Neural crest cell (in vitro differentiated cells): ENCODE measurements at places on chromosomes 2 and 18. TPM values are rescaled to one million over a fixed set of nuclear protein-coding genes. Genes with fewer than 3 reads are reported as not detected.

Gene ACVR1C
- total RNA-seq: 0.09 and 0.26 TPM in 2 replicates

DNA sequence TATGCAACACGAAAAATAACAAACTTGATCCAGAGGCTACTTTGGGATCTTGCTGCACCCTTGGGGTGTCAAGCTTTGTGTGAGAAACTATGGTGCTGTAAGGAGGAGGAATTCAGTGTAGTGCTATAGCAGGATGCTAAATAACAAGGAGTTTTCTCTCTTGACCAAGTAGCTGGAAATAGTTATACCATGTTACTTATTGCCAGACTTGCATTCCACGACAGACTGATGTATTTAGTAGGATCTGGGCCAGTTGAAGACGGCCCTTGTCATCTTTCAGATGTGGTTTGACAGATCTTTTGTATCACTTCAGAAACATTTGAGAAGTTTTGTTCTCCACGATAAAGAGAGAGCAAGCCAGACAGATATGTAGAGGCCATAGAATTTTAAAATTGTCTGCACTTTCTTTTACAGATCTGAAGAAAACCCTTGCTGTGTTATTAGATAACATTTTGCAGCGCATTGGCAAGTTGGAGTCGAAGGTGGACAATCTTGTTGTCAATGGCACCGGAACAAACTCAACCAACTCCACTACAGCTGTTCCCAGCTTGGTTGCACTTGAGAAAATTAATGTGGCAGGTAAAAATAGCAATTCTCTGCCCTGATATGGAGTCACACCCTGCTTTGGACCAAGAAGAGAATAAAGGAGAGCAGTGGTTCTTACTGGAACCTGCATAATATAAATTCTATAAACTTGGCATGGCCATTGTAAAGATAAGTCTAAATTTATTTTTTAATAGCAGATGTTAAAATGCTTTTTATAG lies 16.3 kb downstream of the MGAT5 start:
- no peak for DNase-seq

Gene PPP1R1C
- 1.7 and 2.2 TPM in 2 replicates for total RNA-seq

DNA sequence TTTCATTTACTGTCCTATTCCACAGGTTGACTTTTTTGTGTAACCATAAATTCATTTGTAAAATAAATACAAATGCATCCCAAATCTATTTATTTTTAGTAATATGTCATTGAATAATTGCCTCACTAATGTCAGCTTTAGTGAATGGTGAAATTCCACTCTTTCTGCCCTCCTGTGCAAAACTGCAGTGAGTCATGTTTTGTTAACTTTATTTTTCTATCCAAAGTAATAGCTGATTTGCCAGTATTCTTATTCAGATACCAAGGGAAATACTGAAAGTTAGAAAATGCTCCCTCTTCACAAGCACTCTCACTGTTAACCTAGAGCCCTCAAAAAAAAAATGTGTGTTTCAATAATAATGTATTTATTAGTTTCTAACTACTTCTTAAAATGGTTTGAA lies 322.8 kb downstream of the RIT2 start:
- no peak for DNase-seq

DNA sequence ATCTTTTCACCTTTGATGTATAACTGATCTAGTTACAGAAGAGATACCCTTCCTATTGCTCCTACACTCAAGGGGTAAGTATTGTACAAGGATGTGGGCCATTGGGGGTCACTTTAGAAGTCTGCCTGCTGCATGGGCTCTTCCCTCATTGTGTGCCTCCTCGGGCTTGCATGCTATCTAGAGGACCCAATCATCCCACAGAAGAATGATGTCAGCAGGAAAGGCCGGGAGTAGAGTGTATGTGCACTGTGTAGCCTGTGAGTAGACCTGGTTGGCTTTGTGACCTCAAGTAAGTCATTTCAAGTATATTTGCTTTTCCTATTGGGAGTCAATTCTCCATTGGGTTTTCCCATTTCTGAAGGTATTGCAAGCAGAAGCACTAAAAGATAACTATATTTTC lies 129.5 kb upstream of the TRIB2 start:
- no peak for DNase-seq

- no peak for DNase-seq
Observed at GRCh38 chr2:13110825-13111224, 394.1 kb downstream of the TRIB2 start.

DNA sequence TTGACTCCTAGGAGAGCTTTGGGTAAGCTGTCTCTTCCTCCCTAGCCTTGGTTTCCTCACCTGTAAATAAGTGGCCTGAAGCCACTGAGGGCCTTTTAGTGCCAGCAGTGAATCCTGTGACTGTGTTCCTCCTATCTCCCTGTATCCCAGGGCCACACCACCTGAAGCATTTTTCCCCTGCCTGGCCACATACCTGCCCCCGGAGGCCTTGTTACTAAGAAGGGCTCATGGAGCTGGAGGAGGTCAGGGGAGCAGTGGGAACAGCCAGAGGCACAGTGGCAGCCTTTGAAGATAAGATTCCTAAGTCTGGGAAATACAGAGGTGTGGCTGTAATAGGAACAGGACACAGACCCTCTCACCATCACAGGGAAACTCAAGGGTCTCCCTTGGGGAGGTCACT lies 162.4 kb downstream of the SMAD7 start:
- no peak for DNase-seq

DNA sequence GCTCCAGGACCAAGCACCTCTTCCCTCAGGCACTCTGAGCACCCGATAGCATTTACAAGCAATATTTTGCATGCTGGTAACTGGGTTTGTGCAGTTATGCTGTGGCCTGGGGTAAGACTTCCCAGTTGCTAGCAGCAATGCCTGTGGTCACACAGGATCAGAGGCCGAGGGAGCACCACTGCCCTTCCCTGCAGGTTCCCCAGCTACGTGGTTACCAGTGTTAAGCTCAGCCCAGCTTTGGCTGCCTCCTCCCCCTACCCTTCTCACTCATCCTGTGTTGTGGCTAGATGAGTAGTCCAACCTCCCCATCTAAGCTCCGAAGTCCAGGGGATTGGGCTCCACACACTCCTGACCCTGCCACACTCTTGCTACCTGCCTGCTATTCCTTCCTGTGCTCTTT lies 141.1 kb downstream of the CELF4 start:
- DNase-seq: no peak
